Mesendoderm (in vitro differentiated cells): ENCODE measurements at places on chromosomes 12 and 14.

GRCh38 chr12:117679776-117680175 lies 289.0 kb downstream of the KSR2 start:
- no peak for DNase-seq

DNA sequence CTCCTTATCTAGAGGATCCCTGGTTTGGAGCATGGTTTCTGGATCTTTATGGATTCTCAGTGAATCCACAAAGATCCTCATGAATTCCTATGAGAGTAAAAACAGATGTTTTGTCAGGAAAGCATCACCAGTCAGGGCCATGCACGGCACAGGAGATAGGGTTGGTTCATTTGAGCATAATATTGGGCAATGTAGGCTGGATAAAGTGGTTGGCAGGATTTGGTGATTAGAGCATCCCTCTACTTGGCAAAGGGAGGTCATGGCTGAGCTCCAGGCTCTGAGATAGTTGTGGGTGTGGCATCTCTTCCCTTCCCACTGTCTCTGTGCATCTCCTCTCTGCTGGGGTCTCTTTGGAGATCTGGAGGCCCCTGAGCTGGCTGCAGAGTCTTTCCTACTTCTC lies 149.8 kb downstream of the DACT1 start:
- DNase-seq = no peak

- DNase-seq = no peak
Measured at GRCh38 chr12:74776378-74776777, 238.7 kb downstream of the ATXN7L3B start.

- no peak for DNase-seq
Measured at GRCh38 chr12:62522984-62523383, 56.4 kb downstream of the MON2 start.

DNA sequence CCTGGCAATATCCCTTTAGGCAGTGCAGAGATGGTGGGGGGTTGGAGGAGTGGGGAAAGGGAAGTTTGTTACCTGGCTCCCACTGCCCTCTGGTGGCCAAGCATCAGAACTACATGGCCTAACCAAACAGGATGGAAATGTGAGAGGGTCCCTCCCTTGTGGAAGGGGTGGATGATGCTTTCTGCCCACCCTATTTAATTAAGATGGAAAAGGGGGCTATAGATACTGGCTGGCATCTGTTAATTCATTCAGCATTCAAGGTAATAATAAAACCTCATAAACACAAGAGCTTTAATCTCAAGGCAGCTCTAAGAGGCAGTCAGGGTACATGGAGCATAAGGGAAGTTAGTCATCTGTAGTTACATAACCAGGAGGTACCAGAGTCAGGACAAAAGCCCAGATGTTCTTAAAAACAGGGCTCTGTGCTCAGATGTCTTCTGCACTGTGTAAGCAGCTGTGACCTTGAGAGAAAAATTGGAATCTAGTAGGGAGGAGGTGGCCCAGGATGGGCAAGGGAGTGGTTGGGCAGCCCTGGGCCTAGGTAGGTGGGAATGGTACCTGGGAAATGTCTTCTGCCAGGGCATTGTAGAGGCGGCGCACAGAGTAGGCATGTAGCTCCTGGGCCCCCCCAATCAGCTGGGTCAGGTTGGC lies 4.6 kb downstream of the AP1G2 start:
- DNase-seq = peak; percentile 81

DNA sequence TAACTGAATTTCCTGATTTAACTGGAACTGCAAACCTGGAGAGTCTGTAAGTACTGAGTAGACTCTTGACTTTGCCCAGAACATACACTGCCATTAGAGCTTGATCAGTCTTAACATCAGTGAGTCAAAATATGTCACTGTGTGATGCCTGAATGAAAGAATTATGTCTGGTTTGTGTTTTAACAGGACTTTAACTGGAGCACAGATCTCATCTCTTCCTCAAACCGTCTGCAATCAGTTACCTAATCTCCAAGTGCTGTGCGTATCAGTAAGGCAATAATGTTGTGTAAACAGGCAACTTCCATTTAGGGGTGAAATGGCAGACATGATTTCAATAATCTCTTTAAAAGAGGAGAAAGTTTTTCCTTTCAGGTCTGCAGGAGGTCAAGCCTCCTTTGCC lies 97.0 kb downstream of the ZFC3H1 start:
- DNase-seq = peak; percentile 26

DNA sequence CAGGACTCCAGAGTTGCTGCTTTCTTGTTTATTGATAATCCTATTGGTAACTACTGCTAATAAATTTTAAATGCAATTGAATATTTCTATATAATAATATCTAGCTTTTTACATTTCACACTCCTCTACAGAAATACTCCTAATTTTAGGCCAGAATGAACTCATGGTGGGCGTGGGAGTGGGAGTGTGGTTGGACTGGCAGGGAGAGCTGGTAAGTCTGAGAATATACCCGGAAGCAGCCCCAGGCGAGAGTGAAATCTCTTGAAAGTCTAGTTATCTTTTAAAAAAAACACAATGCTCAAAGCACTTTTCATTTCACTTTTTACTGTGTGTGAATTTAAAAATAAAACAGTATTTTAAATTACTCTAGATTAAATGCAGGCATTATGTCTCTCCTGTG lies 4.7 kb downstream of the TMEM263 start:
- no peak for DNase-seq

DNA sequence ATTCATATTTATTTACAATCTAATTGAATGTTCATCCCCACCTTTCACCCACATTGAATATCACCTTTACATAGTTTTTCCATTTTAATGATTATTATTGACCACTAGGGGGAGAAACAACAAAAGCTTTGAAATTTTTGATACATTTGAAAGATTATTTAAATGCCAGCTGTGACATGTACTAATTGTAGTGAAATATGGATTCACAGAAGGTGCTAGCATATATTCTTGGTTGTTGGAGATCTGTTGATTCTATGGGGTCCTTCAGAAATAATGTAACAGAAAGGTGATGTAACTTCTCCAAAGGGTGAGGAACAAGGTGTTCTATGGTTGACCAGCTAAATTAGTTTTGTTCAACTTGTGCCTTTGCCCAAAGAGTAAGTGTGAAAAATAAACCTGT lies 22.4 kb upstream of the GPR33 start:
- DNase-seq = peak; percentile 13
